ENCODE measurements at places on chromosomes 2 and 18. TPM values are rescaled to one million over a fixed set of nuclear protein-coding genes. Genes with fewer than 3 reads are reported as not detected.

GRCh38 chr2:150697596-150697995 is 210.1 kb upstream of the RND3 start:
- no peak for DNase-seq

GRCh38 chr2:69100220-69100723 is 87.3 kb downstream of the ANTXR1 start:
- DNase-seq: no peak

LIPG gene
- polyA plus RNA-seq: 0.04 TPM

GRCh38 chr2:191109888-191110287 is 40.9 kb downstream of the STAT4 start:
- DNase-seq: no peak

TNFRSF11A gene
- polyA plus RNA-seq: 0.42 TPM

CXCR4 gene
- polyA plus RNA-seq: 4.3 TPM

- no peak for DNase-seq
Observed at GRCh38 chr2:733001-733400, 55.8 kb upstream of the TMEM18 start.

DNA sequence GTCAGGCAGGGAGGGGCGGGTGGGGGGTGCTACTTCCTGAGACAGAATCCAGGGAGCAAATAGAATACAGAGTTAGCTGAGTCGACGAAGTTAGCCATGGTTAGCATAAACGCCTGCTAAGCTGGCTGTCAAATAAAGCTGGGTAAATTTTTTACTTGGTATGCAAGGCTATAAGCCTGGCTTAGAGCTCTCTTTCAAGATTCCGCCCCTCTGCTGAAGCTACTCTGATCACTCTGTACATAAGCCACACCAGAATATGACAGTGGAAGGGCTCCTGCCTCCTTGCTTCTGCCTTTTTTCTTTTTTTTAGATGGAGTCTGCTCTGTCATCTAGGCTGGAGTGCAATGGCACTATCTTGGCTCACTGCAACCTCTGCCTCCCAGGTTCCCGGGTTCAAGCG is 58.3 kb downstream of the CYRIA start:
- DNase-seq: no peak

- DNase-seq: no peak
Observed at GRCh38 chr2:96591494-96591893, 46.6 kb downstream of the KANSL3 start.

- DNase-seq: no peak
Observed at GRCh38 chr2:142602418-142602989, 275.0 kb upstream of the KYNU start.

MRPS5 gene
- 95.9 TPM for polyA plus RNA-seq

CNTNAP5 gene
- polyA plus RNA-seq: not detected

- no peak for DNase-seq
Observed at GRCh38 chr2:105641389-105641811, 103.3 kb upstream of the NCK2 start.

GAL3ST2 gene
- not detected for polyA plus RNA-seq

GRCh38 chr2:209578394-209579001 is 154.7 kb downstream of the MAP2 start:
- DNase-seq: no peak

DNA sequence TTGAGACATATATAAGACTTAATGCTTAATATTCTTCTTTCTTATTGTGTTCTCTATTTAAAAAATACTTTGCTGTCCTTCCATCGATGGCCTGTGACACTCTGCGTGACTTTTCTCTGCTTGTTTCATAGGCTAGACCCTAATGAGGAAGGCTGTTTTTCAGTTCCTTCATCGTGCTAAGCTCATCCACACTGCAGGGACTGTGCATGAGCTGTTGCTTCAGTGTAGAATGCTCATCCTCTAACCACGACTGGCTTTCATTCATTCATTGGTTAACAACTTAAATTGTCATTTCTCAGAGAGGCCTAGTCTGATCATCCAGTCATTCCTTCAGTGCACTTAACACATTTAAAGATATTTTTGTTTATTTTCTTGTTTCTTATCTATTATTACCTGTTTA is 134.4 kb downstream of the CCDC85A start:
- no peak for DNase-seq

DNA sequence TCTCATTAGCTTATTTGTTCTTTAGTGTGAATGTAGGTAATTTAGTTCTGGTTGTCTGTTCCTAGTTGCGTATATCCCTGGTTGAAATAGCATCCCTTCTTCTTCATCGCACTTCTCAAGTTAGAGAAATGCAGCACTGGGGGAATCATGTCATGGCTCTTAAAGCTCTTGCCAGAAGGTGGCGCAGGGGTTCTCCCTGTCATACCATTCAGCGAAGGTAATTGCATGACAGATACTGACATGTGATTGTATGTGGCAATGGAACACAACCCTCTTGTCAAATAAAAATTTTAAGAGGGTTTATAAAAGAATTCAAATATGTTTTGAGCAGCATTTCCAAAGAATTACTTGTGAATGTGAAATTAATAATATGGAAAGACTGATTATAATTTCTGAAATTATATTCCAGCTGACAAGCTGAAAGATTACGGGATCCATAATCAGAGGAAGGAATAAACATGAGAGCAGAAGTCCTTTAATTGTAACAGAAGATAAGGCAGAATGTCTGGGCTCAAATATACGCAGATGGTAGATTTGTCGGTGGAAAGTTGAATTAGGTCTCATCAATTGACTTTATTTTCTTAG is 411.7 kb downstream of the DSEL start:
- DNase-seq: peak; percentile 49

DNA sequence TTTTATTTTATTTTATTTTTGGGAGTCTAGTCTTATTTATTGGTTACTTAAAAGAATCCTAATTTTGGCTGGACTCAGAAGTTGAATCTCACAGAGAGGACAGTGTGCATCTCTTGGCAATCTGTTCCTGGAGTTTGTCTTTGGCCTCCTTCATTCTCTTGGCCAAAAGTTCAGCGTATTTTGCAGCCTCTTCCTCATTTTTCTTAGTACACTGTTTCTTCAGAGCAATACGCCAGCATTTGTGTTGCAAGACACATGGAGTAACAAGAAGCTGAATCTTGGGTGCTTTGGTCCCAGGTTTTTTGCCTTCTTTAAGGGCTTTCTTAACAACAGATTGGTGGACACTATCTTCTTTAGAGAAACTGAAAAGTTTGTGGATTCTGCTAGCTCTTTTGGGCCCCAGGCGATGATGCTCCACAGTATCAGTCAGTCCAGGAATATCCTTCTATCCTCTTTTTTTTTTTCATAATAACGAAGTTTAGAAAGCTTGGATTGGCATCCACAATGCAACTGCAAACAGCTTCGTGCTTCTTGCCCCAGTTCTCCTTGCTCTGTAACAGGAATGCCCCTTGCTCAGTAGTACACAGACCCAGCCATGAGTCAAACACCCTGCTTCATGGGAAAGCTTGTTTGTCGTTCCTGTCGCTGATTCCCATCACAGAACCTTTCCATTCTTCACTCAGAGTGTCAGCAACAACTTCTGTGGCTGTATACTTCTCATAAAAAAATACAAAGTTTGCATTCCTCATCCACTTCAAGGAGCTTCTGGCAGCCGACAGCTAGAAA is 34.8 kb upstream of the RFX8 start:
- no peak for DNase-seq

PTGR3 gene
- polyA plus RNA-seq: 13.6 TPM

DNA sequence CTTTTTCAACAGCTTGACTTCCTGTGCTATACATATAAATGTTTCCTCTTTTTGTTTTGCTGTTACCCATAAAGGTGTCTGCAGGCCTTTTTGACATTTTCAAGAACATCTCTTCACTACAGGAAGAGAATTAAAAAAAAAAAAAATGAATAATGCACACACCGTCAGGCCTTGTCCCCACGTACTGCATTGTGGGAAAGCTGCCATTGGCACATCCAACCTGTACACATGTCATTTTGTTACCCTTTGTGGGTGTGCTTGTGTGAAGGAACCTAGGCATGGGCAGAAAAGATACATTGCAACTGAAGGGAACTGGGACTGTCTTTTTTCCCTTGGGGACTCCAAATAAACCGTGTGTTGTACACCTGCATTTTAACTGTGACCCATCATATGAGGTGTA is 16.8 kb upstream of the TMEM37 start:
- no peak for DNase-seq

MAB21L4 gene
- polyA plus RNA-seq: not detected

PRSS56 gene
- polyA plus RNA-seq: not detected

DNA sequence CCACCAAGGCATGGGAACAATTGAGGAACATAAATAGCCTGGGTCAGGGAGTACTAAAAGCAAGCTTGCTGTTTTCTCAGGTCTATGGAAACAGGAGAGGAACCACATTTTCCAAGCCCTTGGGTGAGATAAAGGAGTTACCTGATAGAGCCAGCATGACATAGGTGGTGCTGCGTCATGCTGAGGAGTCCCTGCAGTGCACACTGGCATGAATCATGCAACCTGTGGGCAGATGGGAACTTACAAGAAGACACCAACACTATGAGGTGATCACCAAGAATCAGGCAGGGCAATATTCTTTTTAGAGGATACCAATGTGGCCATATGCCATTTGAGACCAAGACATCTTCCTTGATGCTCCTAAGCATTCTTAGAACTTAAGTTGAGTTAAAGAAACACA is 531.8 kb downstream of the ZEB2 start:
- DNase-seq: no peak

GRCh38 chr2:67041051-67041450 is 356.1 kb upstream of the ETAA1 start:
- DNase-seq: no peak

CD8B gene
- polyA plus RNA-seq: not detected

NGEF gene
- polyA plus RNA-seq: 0.15 TPM

DNA sequence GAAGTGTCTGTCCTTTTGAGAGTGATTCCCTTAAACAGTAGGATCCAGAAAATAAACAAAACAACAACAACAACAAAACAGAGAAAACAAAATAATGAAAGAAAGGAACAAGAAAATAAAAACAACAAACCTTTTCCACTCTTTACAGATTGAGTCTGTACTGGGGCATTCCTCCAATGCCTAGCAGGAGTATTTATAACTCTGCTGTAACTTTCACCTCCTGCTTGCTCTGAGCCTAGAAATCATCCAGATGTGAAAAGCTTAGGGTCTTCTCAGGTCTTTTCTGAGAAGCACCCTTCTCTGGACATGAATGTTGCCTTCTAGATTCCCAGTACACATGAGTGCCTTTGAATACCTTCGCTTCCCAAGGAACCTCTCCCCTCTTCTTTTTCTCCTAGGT is 1239.4 kb downstream of the CNTNAP5 start:
- no peak for DNase-seq

DNA sequence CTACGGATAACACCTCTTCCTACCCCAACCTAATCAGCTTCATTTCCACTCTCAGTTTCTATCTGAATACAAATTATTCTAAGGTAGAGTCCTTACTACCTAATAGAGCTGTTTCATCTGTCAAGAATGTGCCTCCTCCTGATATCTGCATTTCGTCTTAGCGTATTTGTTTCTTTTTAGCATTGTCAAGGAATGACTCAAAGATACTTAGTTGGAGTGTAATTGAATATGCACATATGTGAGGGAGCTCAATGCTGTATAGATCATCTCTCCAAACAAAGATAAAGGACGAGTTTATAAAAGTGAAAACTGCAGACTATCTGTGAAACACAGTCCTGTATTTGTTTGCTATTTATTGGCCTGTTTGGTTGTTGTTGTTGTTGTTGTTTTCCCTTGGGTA is 2059.4 kb upstream of the CELF4 start:
- no peak for DNase-seq

- no peak for DNase-seq
Observed at GRCh38 chr2:157692768-157693167, 64.1 kb upstream of the ACVR1C start.

PCARE gene
- 1.6 TPM for polyA plus RNA-seq

DNA sequence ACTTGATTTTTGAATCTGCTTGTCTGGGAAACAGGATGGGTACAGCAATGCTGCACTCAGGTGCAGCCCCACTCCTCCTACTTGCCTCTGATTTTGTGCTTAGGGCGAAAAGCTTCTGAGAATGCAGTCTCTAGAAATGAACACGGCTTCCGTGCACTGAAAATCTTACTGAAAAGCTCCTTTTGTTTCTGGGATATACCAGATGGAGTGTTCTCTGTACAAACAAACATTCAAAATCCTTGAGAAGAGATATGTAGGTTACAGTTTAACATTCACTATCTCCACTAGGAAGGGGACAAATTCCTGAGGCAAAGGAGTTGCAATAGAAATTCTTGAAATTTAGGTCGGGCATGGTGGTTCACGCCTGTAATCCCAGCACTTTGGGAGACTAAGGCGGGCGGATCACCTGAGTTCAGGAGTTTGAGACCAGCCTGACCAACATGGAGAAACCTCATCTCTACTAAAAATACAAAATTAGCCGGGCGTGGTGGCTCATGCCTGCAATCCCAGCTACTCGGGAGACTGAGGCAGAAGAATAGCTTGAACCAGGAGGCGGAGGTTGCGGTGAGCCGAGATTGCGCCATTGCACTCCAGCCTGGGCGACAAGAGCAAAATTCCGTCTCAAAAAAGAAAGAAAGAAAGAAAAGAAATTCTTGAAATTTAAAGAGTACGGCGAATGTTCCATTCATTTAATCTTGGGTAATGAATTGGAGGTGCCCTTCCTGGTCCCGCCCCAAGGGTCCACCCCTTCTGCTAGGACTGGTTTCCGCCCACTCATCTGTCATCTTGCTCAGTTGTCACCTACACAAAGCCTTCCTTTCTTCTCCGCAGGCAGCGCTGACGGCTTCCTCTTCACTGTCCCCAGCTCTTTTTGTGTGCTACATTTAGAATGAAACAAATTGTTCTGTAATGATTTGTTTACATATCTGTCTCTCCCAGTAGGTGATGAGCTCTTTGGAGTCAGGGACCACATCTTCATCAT is 92.4 kb downstream of the SOCS6 start:
- DNase-seq: no peak

- DNase-seq: no peak
Observed at GRCh38 chr2:156005531-156005930, 327.0 kb downstream of the NR4A2 start.

CSRNP3 gene
- polyA plus RNA-seq: 0.87 TPM

GRCh38 chr2:9554921-9555296 is 721 bp downstream of the ADAM17 start:
- no peak for DNase-seq

- DNase-seq: no peak
Observed at GRCh38 chr2:16161768-16162490, 221.6 kb downstream of the MYCN start.

RGPD3 gene
- 0.04 TPM for polyA plus RNA-seq

DYSF gene
- 33.6 TPM for polyA plus RNA-seq

DNA sequence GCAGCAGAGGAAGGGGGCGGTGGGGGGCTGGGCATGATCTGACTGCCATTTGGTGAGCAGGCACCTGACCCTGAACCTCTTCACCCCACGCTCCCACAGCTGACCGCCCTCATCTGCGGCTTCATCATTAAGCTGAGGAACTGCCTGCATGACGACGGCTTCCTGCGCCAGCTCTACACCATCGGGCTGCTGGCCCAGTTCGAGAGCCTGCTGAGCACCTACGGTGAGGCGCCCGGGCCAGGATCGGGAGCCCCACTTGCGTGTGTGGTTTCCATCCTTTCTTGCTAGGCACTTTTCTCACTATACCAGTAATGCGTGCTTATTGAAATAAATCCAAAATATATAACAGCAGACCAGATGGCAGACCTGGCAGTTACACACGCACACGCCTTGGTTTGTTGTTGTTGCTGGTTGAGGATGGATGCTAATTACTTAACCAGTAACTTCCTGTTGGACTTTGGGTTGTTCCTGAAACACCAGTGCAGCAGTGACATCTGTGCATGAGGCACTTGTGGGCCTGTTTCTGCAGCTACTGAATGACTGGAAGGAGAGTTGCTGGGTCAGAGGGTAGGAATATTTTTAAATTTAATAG is 43.7 kb downstream of the COA5 start:
- DNase-seq: no peak

GRCh38 chr18:53526101-53526870 is 698.2 kb downstream of the MBD2 start:
- DNase-seq: no peak

Measured in heart left ventricle (tissue), 16 donors.